Urinary bladder (tissue), 4 donors: ENCODE measurements at places on chromosomes 13 and 19. TPM values are rescaled to one million over a fixed set of nuclear protein-coding genes. Genes with fewer than 3 reads are reported as not detected.

Gene SWSAP1
- 1.2 TPM for total RNA-seq

DNA sequence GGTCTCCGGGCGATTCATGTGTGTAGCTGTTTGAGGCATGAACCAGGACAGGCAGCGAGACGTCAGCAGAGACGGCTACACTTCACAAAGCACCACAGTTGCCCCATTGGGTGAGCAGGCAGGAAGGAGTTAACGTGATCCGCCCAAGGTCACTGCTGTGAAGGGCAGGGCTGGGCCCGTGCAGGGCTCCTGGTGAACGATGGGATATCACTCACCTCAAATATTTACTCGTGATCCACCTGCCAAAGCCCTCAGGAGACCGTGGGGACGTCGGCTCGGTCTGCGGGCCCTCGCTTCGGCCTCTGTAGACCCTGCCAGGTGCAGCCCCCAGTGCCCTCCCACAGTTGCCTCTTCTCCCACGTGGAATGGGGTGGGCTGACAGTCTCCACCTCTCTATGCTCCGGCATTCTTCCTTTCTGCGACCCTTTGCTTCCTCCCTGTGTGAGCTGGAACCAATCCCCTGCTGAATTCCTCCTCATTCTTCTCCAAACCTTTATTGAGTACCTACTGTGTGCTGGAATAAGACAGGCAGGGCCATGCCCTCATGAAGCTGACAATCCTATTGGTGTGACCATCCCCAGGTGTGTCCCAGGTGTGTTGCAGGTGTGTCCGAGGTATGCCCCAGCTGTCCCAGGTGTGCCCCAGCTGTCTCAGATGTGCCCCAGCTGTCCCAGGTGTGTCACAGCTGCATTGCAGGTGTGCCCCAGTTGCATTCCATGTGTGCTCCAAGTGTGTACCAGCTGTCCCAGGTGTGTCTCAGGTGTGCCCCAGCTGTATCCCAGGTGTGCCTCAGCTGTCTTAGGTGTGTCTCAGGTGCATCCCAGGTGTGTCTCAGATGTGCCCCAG, 2.0 kb upstream of the GRK1 start:
- DNase-seq: no peak

- no peak for DNase-seq
These were observed 28.7 kb downstream of the CYP4F2 start for GRCh38 chr19:15869109-15869555.

DNA sequence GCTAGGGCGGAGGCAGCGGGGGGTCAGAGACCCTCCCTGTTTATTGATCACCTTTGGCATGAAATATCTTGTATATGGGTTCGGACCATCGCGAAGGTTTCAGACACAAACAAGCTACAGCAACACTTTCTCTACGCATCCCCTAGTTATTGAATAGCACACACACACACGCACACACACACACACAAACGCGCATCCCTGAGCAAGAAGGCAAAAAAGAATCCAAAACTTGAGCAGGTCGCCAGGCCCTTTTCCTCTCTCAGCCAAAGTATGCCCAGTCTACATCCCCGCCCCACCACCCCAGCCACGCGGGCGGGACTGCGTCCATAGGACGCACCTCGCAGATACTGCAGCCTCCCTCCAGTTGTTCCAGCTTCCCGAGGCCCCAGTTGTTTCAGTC, 16.0 kb downstream of the POU4F1 start:
- no peak for DNase-seq

Gene STXBP2
- total RNA-seq: 9.9 TPM

DNA sequence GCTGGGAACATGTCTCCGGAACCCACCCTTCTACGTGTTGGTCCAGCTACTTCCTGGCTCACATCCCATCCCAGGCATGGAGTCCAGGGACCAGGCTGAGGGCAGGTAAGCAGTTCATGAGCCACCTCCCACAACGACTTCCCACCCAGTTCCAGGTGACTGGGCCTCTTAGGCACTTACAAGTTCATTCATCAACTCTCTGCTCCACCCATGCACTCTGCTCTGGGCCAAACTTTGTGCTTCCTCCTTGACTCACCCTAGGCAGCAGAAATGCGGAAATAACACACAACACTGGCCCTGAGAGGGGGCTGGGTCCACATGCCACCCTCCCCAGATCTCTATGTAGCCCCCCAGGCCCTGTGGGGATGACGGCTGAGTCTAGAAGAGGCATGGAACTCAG, 20.5 kb downstream of the IQCN start:
- no peak for DNase-seq

Gene APOC4
- not detected for total RNA-seq

DNA sequence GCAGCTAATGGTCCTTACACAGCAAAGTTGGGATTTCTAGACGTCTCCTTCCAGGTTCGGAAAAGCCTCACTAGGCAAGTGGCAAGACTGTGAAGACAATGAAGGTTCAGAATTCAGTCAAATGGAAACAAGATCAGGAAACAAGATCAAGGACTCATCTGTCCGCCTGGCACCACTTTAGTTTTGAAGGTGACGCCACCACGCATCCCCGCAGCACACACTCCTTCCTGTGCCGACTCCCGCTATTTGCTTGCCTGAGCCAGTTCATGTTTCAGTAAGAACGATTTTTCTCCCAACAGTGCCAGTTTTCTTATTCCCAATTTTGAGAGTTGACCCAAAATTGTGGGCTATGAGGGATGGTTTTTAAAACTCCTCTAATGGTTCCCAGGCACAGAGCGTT, 41.4 kb downstream of the MPHOSPH8 start:
- DNase-seq: no peak

DNA sequence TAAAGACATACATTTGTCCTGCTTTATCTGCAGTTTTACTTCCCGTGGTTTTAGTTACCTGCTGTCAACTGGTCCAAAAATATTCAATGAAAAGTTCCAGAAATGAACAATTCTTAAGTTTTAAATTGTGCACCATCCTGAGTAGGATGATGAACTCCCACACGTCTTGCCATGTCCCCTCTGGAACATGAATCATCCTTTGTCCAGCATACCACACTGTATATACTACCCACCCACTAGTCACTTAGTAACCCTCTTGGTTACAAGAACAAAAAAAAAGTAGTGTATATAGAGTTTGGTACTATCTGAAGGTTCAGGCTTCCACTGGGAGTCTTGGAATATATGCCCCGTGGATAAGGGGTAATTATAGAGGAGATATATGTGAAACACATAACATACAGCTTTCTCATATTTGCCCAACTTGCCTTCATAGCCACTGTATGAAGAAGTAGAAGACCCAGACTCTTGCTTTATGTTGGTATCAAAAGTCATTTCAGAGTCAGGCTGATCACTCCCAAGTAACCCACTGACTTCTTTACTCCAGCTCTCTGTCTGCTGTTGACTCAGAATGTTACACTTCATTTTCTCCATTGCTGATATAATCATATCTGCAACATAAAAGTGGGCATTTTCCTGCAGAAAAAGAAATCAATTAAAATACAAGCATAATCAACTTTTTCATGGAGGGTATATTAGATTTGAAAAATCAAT, 19.3 kb downstream of the RUBCNL start:
- DNase-seq: no peak

DNA sequence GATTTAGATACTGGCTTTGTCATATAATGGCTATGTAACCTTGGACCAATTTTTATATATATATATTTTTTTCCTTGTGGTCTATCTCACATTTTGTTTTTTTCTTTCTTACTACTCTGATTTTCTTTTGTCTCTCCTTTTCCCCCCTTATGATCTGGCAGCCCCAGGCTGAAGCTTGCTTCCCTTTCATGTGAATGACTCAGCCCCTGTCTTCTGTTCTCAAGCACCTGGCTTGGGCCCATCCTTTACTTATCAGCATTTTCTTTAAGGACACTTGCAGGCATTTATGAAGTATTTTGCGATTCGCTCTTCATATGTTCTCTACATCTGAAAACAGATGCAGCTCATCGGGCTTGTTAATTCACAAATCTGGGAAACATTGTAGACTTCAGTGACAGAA, 163.6 kb downstream of the SPRY2 start:
- no peak for DNase-seq

GRCh38 chr19:8517551-8518442, 3.8 kb upstream of the ZNF414 start:
- DNase-seq: no peak

GRCh38 chr19:1933942-1934341, 7.0 kb upstream of the CSNK1G2 start:
- DNase-seq: no peak

- DNase-seq: no peak
These were observed 517.7 kb downstream of the MYO16 start for GRCh38 chr13:109146912-109147647.

- DNase-seq: no peak
These were observed 67.3 kb upstream of the SACS start for GRCh38 chr13:23500849-23501248.

Gene PRR20C
- total RNA-seq: not detected

- DNase-seq: no peak
These were observed 157.0 kb upstream of the FNDC3A start for GRCh38 chr13:48818495-48819356.

DNA sequence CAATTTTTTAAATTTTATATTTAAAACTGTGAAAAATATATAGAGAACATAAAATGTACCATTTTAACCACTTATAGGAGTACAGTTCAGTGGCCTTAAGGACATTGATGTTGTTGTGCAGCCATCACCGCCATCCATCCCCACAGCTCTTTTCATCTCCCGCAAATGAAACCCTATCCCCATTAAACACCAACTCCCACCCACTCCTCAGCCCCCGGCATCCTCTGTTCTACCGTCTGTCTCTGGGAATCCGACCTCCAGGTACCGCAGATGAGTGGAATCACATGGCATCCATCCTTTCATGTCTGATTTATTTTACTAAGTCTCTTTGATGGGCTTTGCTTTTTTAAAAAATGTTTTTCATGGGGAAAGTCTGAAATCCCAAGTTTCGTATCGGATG, 23.8 kb upstream of the SMIM17 start:
- DNase-seq: no peak

GRCh38 chr13:21676611-21677021, 5.7 kb downstream of the FGF9 start:
- no peak for DNase-seq

DNA sequence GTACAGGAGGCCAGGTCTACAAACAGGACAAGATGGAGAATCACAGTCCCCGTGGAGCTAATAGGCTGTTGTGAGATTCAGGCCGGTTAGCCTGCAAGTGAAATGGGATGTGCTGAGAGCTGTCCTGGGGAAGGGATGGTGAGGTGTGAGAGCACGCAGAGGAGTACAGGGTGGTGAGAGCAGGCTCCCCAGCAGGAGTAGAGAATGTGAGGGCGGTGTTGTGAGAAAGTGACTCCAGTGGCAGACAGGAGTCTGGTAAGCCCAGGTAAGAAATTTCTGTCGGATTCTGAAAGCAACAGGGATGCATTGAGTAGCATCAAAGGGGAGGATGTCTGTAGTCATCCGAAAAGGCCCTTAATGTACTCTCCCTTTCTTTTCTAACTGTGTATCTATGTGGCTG, 50.7 kb upstream of the GPR183 start:
- no peak for DNase-seq

- no peak for DNase-seq
These were observed 22.4 kb downstream of the ENOX1 start for GRCh38 chr13:43764349-43764748.

Gene MBD3L2
- total RNA-seq: not detected

GRCh38 chr13:75788481-75788981, 152.4 kb downstream of the LMO7 start:
- no peak for DNase-seq

DNA sequence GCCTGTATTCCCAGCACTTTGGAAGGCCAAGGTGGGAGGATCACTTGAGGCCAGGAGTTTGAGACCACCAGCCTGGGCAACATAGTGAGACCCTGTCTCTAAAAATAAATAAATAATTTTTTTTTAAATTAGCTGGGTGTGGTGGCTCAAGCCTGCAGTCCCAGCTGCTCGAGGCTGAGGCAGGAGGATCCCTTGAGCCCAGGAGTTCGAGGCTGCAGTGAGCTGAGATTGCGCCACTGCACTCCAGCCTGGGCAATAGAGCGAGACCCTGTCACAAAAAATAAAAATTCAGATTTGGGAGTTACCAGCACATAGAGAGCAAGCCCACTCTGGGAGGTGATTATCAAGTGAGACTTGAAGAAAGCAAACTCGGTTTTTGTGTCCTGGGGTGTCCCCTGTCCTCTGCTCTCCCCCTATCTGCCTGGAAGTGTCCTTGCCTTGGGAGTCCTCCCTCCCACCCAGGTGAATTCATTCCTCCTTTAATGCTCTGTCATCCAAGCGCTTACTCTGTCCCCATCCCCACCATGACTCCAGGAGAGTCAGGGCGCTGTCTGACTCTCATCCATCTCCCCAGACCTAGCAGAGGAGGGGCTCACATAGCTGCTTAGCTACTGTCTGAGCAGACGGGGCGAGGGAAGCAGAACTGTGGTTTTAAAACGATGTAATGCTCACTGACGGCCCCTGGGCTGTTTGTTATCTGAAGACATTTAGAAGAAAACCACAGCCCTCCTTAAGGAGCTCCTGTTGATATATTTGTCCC, 146.8 kb downstream of the STK24 start:
- DNase-seq: no peak

- no peak for DNase-seq
These were observed 559.0 kb upstream of the SLC10A2 start for GRCh38 chr13:103625194-103625593.

GRCh38 chr19:38429811-38430156, 3.7 kb upstream of the RYR1 start:
- DNase-seq: no peak

GRCh38 chr19:50626795-50627194, 12.9 kb downstream of the SYT3 start:
- DNase-seq: no peak

Gene GDF15
- 12.5 TPM for total RNA-seq

GRCh38 chr13:27637289-27637626, 15.6 kb downstream of the POLR1D start:
- no peak for DNase-seq

DNA sequence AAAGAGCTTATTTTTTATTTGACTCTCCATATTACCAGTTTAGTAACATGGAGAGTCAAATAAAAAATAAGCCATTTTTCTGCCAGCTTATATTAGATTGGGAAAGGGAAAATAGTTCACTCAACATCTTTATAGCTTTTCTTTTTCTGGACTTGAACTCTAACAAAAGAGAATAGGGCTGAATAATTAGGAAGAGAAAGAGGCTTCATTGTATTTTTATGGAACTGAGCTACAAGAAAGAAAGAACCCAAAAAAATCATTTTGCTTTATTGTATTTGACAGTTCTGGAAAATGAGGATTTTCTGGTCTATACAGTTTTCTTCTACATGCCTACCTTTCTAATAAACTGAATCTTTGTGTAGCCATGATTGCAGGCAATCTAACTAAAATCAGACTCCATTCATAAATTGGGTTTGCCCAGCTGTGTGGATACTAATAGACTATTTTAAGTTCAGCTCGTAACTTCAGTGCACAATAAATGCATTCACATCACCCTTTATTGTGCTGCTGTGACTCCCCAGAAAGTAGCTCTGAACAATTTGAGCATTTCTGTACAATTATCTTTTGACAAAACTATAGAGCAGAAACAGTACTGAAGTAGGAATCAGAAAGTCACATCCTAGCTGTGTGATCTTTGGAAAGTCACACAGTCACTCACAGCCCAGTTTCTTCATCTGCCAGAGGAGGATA, 115.3 kb downstream of the STOML3 start:
- DNase-seq: no peak

Gene CRX
- total RNA-seq: not detected

Gene OR7A5
- total RNA-seq: not detected

Gene GRIN3B
- not detected for total RNA-seq

Gene SHANK1
- 4.3 TPM for total RNA-seq

GRCh38 chr13:35549481-35549880, 73.0 kb upstream of the MAB21L1 start:
- DNase-seq: no peak

- no peak for DNase-seq
These were observed 294.8 kb downstream of the TSHZ3 start for GRCh38 chr19:31054430-31054829.

Gene ALG5
- total RNA-seq: 43.4 TPM
